GOT3 (cell line): ENCODE measurements at places on chromosomes 1 and 21.

GRCh38 chr1:162059721-162060120 lies 9.8 kb upstream of the NOS1AP start:
- no peak for DNase-seq

GRCh38 chr1:159755451-159756007 lies 25.2 kb upstream of the DUSP23 start:
- DNase-seq: no peak

- no peak for DNase-seq
Measured at GRCh38 chr21:20721151-20721550, 277.1 kb upstream of the NCAM2 start.

GRCh38 chr1:86703696-86704457 lies 499 bp upstream of the SH3GLB1 start:
- DNase-seq: no peak

DNA sequence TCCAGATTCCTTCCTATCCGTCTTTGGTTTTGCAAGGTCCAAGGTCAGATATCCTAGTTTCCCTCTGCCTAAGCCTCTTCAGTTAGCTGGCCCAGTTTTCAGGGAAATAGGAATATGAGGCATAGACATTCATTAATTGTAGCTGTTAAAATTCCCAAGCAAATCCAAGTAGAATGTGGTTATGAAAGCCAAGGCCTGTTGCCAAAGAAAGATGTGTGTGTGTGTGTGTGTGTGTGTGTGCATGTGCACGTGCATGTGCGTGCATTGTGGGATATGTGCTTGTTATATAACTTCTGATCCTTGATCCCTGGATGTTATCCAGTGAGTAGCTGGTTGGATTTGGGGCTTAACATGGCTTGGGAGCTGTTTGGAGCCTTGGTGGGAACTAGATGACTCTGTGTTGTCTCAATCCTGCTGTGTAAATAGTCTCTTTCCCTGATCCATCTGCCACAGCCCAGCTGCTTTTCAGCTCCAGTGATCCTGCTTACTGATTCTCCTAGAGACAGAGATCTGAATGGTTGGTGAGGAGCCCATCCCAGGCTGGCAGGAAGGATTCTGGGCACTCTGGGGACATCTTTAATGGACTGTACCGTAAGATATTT lies 70.6 kb upstream of the GCLM start:
- no peak for DNase-seq

- DNase-seq: no peak
Measured at GRCh38 chr21:43370888-43371570, 55.9 kb downstream of the SIK1 start.

- DNase-seq: no peak
Measured at GRCh38 chr1:15116966-15117365, 36.6 kb upstream of the TMEM51 start.

GRCh38 chr1:6292102-6292501 lies 31.2 kb upstream of the GPR153 start:
- no peak for DNase-seq

DNA sequence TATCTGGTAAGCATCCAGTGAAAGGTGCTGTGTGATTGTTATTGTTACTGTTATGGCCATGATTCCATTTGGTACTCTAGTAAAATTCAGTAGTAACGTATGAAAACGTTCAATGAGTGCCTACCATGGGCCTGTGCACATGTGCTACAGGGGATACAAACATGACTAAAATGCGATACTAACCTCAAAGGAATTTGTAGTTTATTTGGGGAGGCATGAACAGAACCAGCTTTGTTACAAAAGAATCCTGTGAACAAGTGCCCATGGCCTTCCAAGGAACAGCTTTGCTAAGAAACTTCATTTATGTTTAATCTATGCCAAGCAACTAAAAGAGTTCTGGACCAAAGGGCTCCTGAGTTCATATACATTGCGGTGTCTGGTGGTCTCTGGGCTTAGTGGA lies 28.7 kb downstream of the PTGFR start:
- no peak for DNase-seq

DNA sequence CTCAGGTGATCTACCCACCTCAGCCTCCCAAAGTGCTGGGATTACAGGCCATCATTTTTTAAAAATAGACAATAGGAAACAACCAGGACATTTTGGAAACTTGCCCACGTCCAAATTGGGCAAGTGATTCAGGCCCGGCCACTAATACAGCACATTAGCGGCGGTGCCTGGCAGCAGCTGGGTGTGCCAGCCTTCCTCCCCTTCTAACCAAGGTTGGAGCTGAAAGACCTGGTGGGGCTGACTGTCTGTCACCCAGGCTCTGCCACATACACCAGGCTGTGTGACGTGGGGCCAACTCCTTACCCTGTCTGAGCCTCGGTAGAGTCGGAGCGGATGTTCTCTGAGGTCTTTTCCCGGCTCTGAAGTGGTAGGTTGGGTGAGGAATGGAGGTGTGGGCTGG lies 29.6 kb upstream of the TMEM51 start:
- no peak for DNase-seq

GRCh38 chr1:29864431-29865022 lies 628.2 kb downstream of the PTPRU start:
- no peak for DNase-seq

DNA sequence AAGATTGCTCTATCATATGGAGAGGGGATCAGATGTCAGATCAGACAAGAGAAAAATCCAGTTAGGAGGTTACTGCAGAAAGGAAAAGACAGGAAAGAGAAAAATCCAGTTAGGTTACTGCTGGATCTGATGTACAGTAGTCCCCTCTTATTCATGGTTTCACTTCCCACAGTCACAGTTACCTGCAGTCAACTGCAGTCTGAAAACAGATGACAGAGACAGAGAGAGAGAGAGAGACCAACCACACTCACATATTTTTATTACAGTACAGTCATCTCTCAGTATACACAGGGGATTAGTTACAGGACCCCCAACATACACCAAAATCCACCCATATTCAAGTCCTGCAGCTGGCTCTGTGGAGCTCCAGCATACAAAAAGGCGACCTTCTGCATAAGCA lies 29.3 kb downstream of the NUP133 start:
- no peak for DNase-seq

DNA sequence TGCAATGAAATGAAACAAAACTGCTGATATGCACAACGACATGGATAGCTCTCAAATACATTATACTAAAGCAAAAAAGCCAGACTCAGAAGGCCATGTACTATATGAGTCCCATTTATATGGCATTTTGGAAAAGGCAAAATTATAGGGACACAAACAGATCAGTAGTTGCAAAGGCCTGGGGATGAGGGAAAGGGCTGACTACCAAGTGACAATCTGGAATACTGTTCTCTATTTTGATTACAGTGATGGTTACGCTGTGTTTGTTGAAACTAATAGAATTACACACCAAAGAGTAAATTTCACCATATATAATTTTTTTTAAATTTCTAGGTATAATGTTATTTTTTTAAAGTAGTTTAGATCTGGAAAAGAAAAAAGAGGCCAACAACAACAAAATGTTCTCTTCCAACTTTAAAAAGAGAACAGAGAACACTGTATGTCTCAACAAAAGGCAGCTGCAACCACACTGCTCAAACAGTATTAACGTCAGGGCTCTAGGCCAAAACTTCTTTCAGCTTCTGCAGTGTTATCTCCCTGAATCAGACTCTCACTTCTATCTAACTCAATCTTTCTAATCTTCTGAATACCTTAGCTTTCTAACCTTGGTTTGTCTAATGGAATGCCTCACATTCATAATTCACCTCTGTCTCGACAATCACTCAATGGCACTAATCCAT lies 75.8 kb downstream of the FOXJ3 start:
- DNase-seq: no peak

DNA sequence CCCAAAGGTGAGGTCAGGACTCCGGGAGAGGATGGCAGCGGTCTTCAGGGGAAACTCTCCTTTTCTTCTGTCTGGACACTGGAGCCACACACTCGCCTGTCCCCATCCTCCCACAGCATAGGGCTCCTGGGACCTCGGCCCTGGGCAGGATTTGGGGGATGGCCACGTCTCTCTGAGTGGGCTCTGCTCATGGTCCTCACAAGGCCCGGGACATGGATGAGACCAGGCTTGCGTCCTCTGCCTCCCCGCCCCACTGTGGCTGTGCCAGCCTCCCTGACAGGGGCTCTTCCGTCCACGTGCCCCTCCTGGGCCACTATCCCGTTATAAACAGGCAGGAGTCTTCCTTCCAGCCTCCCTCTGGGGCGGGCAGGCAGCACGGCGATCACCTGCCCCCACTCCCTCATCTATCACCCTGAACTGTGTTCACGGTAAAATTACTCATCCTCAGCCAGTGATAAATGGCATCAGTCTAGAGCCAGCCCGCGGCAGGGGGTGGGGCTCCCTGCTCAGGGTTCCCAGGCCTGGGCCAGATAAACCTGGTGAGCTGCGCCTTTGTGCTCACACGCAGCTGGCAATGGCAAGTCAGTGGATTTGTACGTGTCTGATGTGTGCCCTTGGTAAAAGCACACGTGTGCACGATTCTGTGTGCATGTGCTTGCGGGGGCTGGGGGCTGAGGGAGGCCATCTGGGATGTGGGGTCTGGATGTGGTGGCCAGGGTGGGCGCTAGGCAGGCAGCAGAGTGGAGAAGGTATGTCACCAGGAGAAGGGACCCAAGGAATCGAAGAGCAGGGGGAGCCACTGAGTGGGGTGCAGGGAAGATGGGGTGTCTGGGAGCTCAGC lies 12.6 kb upstream of the SAMD11 start:
- DNase-seq: no peak

- DNase-seq: no peak
Measured at GRCh38 chr21:42317826-42318746, 2.9 kb upstream of the TFF3 start.

DNA sequence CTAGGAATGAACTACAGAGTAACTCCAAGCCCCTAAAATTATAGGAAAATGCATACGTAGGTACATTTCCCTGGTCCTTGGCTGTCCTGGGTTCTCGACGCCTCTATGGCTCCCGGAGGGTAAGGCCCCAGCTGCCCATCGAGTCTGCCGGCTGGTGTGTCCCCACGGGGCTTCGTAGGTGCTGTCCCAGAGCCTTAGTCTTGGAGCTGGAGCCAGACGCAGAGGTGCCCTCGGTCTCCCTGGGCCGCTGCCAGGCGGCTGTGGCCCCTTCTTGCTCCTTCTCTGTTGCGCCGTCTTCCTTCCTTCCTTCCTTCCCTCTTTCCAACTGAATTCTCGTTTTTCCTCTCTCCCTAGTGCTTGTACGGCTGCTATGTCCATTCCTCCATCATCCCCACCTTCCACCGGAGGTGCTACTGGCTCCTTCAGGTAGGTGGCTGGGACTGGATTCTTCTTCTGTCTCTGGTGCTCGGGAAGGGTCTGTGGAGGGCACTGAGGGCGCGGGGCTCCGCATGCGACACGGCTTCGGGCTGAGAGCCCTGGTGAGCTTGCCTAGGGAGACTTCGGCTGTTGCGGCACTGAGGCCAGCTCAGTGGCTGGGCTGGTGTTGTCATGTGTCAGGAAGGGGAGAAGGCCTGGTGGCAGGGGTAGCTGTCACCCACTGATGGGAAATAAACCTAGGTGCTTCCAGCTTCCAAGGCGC lies 303.5 kb upstream of the VAMP3 start:
- no peak for DNase-seq

- no peak for DNase-seq
Measured at GRCh38 chr21:17651526-17651925, 38.8 kb upstream of the BTG3 start.

GRCh38 chr1:33049371-33049770 lies 12.7 kb upstream of the AK2 start:
- DNase-seq: no peak

DNA sequence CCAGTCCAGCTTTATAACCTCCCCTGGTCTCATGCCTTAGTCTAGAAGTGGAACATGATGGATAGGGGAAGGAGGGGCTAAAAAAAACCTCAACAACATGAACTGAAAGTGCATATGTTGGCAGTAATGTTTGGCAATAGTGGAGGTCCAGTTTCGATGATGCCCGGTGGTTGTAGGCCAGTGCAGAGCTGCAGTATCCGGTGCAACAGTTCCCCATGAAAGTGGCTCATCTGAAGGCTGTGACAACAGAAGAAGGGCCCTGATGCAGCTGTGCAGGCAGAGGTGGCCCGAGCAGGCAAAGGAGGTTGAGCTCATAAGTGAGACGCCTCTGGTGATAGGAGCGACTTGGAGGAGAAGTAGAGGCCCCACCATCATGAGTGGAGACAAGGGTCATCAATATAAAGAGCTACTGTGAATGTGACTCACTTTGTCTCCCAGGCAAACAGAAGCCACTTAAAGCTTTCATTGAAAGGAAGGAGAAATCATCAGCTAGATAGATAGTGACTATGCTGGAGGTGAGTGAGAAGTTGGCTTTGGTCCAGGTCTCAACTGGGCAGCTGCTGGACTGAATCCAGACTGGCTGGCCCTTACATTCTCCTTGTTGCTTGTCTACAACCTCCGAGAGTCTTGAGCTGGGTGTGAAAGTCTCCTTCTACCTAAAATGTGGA lies 10.2 kb upstream of the CREG1 start:
- DNase-seq: no peak

- no peak for DNase-seq
Measured at GRCh38 chr1:32239790-32240139, 7.3 kb upstream of the FAM167B start.

GRCh38 chr1:211013346-211014240 lies 120.4 kb downstream of the KCNH1 start:
- no peak for DNase-seq

- no peak for DNase-seq
Measured at GRCh38 chr1:84506729-84507453, 510 bp upstream of the GNG5 start.

GRCh38 chr1:225670806-225671733 lies 18.1 kb upstream of the ENAH start:
- DNase-seq: no peak

GRCh38 chr1:1890506-1891348 lies at the start of gene GNB1:
Gene GNB1, minus strand, starts transcription at chr1:1891087. Its CDS starts 65,634 bp downstream, at chr1:1825453.
- DNase-seq: peak; percentile 68

DNA sequence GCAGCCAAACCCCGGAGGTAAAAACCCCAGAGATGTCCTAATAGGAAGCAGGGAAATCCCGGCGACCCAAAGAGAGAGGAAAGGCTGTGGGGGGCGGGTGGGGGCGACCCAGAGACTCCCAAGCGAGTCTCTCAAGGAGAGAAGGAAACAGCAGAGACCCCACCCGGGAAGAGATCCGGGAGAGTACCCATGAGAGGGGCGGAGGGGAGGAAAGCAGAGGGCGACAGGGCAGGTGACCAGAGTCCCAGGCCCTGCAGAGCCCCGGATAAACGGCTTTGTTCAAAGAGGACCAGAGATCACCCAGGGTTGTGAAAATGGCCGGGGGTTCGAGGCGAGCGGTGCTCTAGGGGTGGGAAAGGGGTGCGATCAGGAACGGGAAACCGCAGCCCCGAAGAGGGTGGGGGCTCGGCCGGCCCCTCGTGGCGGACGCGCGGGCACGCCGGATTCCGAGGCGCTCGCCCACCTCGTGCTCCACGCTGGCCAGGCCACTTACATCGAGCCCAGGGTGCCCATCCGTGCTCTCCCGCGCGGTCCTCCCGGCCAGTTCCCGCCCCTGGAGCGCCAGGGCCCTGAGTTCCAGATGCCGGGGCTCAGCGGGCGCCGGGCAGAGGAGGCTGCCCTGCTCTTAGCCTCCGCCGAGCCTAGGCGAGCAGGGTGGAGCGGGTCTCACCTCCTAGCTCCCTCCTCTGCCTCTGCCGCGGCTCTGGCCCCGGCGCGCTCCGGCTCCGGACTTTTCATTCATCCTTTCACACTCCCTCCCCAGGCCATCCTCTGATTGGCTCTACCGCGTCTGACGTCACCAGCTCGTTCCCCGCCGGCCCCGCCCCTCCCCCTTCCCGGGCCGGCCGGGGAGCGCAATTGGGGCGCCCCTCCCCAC lies 52.3 kb downstream of the RHBG start:
- DNase-seq: no peak
